ENCODE measurements at places on chromosomes 11 and 22.

DNA sequence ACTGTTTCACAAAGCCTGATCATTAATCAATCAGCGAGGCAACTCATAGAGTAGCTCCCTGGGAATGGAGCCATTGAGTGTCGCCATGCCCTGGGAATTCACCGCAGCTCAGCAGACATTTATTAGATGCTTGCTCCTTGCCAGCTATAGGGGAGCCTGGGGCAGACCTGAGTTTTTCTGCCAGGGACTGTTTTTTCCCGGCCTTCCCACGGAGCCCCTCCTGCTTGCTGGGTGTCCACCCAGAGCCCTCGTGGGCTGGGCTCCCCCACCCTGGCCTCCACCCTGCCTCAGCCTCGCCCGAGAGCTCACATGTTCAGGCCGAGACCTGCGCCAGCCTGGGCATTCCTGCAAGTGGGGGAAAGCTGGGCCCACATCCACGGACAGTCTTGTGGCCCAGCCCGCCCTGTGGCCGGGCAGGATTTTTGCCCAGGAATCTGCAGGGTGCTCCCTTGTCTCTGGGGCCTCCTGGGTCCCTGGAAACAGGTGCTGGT is 64.9 kb downstream of the SMIM38 start:
- DNase-seq = no peak

GRCh38 chr11:19660076-19660475 is 52.6 kb upstream of the NAV2 start:
- DNase-seq = no peak

DNA sequence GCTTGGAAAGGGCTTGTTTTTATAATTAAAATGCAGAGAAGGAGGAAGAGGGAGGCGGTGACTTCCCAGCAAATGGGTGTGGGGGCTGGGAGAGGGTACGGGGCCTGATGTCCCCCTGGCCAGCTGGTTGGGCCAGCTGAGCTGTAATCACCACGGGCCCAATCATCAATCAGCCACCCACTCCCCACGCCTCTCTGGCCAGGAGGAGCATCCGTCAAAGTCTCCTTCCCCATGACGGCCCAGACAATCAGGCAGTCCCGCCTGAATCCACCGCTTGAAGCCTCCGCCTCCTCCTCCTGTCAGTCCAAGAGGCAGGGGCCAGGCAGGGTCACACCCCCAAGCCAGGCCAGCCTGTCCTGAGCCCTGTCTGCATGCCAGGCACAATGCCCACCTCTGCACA is 13.3 kb upstream of the CABP7 start:
- DNase-seq = no peak

DNA sequence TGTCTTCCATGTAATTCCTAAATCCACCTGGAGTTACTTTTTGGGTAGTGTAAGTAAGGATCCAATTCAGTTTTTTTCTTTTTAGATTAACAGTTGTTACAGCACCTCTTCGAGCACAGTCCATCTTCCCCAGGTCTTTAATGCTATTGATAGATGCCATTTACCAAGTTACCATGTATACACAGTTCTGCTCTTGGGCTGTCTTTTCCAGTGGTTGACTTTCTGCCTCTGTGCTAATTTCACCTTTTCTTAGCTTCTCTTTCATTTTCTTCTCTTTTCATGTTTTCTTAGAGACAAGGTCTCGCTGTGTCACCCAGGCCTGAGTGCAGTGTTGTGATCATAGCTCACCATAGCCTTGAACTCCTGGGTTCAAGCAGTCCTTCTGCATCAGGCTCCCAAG is 12.0 kb downstream of the ATXN10 start:
- no peak for DNase-seq

DNA sequence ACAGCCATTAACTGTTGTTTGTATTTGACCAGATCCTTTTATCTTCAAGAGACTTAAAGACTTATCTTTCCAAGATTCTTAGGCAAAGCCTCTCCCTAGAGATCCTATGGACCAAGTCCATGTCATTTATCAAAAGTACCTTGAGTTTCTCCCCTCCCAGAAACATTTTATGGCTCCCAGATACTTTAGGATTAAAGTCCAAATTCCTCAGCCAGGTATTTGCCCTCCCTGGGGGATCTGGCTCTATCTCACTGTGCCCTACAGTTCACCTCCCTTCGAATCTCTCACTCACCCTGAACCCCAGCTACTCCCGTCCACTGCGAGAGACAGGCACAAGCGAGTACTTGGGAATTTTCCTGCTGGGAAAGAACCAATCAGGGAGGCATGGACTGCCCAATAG is 11.9 kb downstream of the MS4A8 start:
- DNase-seq = no peak

- no peak for DNase-seq
Measured at GRCh38 chr11:116718955-116719501, 53.8 kb downstream of the BUD13 start.

GRCh38 chr22:39942439-39943230 is 17.6 kb upstream of the TMA7B start:
- DNase-seq = no peak

DNA sequence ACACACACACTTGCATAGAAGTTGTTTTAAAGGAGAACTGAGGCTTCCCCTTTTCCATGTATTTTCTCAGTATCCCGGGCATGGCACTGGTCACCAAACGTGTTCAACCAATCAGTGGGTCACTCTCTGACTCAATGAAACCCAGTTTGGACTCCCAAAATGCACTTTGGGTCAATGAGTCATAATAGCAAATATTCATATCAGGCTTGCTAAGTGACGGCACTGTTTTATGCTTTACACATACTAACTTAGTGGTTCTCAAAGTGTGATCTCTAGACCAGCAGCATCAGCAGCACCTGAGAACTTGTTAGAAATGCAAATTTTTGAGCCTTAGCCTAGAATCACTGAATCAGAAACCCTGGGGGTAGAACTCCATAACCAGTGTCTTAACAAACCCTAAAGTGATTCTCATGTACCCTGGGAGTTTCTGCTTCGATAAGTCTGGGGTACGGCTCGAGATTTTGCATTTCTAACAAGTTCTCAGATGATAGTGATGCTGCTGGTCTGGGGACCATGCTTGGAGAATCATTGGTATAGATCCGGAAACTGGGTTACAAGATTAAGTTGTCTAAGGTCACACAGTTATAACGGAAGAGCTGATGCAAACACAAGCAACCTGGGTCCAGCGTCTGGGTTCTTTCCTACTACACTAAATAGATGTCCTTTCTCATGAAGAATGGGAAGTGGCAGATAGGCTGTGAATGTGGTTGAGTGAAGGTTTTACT is 35.6 kb downstream of the ETS1 start:
- no peak for DNase-seq

DNA sequence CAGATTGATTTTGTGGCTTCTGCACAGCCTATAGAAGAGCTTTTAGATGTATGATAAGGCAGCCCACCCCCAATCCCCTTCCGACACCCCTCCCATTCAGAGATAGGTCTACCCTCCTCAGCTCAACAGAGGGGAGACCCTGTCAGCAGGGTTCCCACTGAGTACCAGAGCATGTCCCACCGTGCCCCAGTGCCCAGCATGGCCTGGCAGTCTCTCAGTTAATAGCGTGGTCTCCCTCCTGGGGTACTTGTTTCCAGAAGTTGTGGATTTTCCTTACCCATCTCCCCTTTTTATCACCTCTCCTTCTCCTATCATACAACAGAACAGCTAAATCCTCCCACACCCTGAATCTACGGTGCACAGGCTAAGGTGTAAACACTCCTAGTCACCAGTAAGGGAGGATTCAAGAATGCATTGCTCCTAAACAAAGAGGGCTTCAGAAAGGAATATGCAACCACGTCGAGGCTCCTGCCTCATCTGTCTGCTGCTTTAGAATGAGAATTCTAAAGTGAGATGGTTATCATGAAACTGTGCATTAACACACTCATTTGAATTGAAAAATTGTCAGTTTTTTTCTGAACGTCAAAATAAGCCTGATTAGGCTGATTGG is 6.7 kb downstream of the PLAAT2 start:
- no peak for DNase-seq

- DNase-seq = no peak
Measured at GRCh38 chr11:123799438-123799837, 6.7 kb downstream of the OR6M1 start.

DNA sequence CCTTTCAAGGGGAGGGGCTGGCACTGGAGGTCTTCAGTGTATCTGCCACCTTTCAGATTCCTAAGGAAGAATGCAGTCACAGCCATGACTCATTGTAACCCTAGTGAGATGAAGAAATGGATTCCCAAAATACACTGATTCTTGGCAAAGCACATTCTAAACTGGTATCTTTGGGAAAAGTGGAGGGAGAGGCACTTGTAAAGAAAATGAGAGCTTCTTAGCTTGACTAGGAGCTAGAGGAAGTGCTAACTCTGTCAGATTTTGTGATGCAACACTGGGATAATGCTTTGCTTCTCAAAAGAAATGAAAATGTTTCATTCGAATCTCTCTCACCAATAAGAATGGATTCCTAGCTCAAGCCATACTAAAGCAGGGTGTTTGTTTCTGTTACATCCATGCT is 14.3 kb downstream of the NRIP3 start:
- no peak for DNase-seq

GRCh38 chr11:15768321-15768720 is 588.0 kb downstream of the SOX6 start:
- DNase-seq = no peak

DNA sequence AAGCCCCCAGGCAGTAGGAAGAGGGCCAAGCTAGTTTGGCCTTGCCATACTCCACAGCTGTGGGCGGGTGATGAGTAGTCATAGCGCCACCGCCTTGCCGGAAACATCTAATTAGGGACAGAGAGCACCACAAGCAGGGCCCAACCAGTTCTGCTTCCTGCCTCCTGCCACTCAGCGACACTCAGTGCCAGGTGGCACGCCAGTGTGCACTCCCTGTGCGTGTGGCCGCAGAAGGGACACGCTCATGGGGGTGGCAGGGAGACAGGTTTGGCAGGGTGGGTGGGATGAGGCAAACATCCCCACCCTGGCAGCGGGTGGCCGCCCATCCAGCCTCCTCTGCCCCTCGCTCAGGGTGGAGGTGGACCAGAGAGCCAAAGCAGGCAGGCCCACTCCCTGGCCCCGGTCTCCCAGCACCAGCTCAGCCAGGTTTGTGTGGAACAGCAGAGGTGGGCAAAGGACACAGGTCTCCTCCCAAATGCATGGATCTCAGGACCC is 4.9 kb downstream of the OVOL1 start:
- DNase-seq = no peak

DNA sequence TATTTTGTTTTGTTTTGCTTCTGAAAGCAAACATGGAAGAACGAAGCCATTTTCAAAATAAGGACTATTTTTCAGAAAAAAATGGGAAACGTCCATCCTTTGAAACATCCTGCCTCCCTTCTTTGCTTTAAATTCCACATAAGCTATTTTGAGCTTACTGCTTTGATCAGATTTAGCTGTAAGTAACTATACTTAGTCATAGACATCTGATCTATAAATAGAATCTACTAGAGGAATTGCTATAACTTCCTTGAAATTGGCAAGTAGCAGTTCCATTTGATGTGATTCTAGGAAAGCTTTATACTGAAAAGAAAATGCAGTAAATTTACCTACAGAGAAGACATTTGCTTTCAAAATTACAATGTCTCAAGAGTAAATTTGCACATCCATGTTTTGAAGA is 305.8 kb downstream of the TTC28 start:
- no peak for DNase-seq

DNA sequence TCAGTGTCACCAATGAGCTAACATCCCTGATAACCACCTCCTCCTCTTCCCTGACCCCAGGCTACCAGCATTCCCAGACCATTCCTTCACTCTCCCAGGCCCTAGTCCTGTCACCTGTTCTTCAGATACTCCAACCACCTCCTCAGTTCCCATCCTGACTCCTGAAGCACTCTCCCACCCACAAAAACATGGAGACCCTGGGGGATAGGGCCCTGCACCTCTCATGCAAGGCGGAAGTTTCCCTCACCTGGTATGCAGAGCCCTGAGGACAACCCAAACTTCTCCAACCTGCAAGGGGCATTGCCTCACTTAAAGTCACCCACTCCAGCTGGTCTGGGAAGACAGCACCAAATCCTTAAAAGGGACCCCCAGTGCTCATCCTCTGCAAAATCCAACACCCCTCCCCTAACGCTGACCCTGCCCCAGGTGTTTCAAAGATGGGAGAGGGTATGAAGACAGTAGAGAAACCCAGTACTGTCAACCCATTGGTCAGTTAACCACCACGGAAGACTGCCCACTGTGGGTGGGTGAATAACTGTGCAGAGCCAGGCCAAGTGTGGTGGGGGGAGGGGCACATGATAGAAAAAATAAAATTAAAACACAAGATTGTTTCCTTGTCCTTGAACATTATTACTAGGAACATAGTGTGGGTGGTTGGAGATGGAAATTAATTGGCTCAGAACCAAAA is 1.4 kb downstream of the TNKS1BP1 start:
- no peak for DNase-seq

GRCh38 chr11:46917109-46917761 is 1.1 kb downstream of the LRP4 start:
- DNase-seq = no peak

- DNase-seq = no peak
Measured at GRCh38 chr11:61053191-61053590, 49.1 kb upstream of the CD5 start.

DNA sequence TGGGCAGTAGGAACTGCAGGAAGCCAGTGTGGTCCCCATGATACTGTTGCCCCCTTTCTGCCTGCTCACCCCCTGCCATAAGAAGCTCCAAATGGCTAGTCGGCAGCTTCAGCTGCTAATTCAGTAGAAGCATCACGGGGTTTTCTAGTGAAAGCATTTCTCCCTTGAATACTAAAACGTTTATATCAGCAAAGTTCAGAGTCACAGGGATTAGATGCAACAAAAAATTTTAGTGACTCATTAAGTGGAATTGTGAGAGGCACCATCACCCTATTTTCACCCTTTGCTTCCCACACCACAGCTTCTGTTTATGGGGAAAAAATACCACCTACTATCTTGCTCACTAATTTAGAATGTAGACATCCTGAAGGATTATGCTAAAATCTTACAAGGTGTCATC is 25.2 kb downstream of the RAB39A start:
- DNase-seq = no peak

DNA sequence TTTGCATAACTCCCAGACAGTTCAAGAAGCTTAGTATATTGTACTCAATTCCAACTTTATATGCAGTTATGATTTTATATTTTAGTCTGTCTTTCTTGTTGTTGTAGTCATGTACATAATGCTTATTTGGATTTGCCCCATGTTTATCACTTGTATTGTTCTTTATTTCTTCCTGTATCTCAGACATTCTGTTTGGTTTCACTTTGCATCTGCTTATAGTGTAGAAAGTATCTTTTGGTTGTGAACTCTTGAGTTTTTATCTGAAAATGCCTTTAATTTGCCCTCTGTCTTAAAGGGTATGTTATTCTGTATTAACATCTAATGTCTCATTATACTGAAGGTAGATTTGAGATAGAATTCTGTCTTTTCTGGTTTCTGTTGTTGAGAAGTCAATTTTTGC is 275.4 kb downstream of the DYNC2H1 start:
- DNase-seq = no peak

- DNase-seq = peak; percentile 89
Measured at GRCh38 chr11:64317961-64318765, at the start of gene PRDX5. Gene PRDX5 (plus strand): TSS chr11:64318121. CDS start chr11:64318216, 95 bp downstream.

GRCh38 chr22:49446145-49446758 is 381.4 kb downstream of the BRD1 start:
- no peak for DNase-seq

GRCh38 chr11:130600616-130601015 is 152.2 kb downstream of the ADAMTS15 start:
- DNase-seq = no peak

GRCh38 chr11:110295086-110295485 is 1.3 kb downstream of the RDX start:
- no peak for DNase-seq

GRCh38 chr11:112163875-112164685 is at the start of gene IL18:
Gene IL18 (minus strand): TSS chr11:112164094. CDS start chr11:112155053, 9,041 bp downstream.
- no peak for DNase-seq

- no peak for DNase-seq
Measured at GRCh38 chr11:102664001-102664752, 39.0 kb upstream of the MMP20 start.

- no peak for DNase-seq
Measured at GRCh38 chr11:106495046-106495445, 417.6 kb downstream of the AASDHPPT start.

Measured in activated CD4-positive, alpha-beta T cell treated with anti-CD3 and anti-CD28 coated beads, Interleukin-2, amount 50 U/mL, for 4 hours (primary cell).